ENCODE measurements at places on chromosomes 1 and 21. TPM values are rescaled to one million over a fixed set of nuclear protein-coding genes. Genes with fewer than 3 reads are reported as not detected.

- H3K36me3 ChIP-seq = no peaks in the 10 kb centered on the region
- H3K4me1 ChIP-seq = peaks cover 11% of the 10 kb centered on the region
- no peaks in the 10 kb centered on the region for H3K27me3 ChIP-seq
- H3K4me3 ChIP-seq = no peak overlapping the region
- no peak for DNase-seq
Measured at GRCh38 chr1:100950781-100951180, 54.9 kb downstream of the SLC30A7 start.

DNA sequence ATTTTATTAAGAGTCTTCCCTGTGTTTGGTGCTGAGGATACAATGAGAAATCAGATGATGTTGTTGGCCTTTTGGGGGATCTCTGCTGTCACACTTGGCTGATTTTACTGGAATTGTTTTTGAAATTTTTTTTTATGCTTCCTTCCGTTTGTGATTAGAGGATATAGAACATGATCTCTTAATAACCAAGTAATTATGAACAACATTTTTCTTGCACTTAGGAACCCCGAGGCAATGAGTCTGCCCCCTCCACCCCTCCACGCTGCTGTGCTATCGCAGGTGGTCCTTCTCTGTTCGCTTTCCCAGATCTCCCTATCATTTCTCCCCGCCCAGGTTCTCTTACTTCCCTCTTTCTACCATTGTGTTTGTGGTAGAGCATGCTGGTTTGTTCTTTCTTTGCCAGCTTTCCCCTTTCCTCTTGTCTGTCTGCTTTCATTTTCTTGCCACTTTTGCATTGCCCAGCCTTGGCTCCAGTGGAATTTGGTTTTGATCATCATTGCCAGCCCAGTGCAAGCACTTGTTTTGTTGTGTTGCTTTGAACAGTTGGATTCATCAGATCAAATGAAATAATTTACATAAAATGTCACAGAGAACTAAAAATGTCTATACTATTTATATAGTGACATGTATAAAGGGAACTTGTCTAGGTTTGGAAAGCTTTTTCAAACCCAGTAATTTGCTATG, 73.1 kb upstream of the SCCPDH start:
- DNase-seq = no peak
- H3K4me3 ChIP-seq = no peak overlapping the region
- no peaks in the 10 kb centered on the region for H3K4me1 ChIP-seq
- no peak overlapping the region for H3K27ac ChIP-seq
- peaks cover 10% of the 10 kb centered on the region for H3K36me3 ChIP-seq

- DNase-seq = peak; percentile 14
- H3K4me3 ChIP-seq = peak overlapping the region; percentile 87
- H3K4me1 ChIP-seq = peaks cover 24% of the 10 kb centered on the region
Measured at GRCh38 chr1:169486281-169487051, 722 bp upstream of the SLC19A2 start.

- peak overlapping the region; percentile 19 for H3K27ac ChIP-seq
- H3K4me3 ChIP-seq = no peak overlapping the region
- DNase-seq = no peak
- peaks cover 9% of the 10 kb centered on the region for H3K4me1 ChIP-seq
- no peaks in the 10 kb centered on the region for H3K27me3 ChIP-seq
- H3K36me3 ChIP-seq = no peaks in the 10 kb centered on the region
Measured at GRCh38 chr1:9068981-9069325, 482 bp downstream of the SLC2A5 start.

- DNase-seq = no peak
- H3K36me3 ChIP-seq = no peaks in the 10 kb centered on the region
- no peaks in the 10 kb centered on the region for H3K4me1 ChIP-seq
- no peak overlapping the region for H3K27ac ChIP-seq
Measured at GRCh38 chr1:198651650-198652400, 13.0 kb downstream of the PTPRC start.

Gene SPATA21
- not detected for total RNA-seq

Gene FMO1
- 0.81 TPM for total RNA-seq

Gene AGO4
- total RNA-seq = 12.5 TPM

Gene KCNJ6
- total RNA-seq = not detected

Gene PTGS2
- total RNA-seq = 4.2 TPM

Data from thyroid gland (tissue), 4 donors.